NCI-H2029 treated with DMSO at 0.1 percent for 48 hours (cell line): ENCODE measurements at places on chromosomes 1 and 21.

- DNase-seq: peak; percentile 56
Measured at GRCh38 chr1:223363856-223364684, at the start of gene SUSD4. Gene SUSD4 (minus strand): TSS chr1:223364176. CDS start chr1:223363425, 751 bp downstream.

GRCh38 chr1:197837911-197838310 lies 62.6 kb upstream of the DENND1B start:
- DNase-seq: no peak

- no peak for DNase-seq
Measured at GRCh38 chr1:198575798-198576641, 35.5 kb upstream of the ATP6V1G3 start.

DNA sequence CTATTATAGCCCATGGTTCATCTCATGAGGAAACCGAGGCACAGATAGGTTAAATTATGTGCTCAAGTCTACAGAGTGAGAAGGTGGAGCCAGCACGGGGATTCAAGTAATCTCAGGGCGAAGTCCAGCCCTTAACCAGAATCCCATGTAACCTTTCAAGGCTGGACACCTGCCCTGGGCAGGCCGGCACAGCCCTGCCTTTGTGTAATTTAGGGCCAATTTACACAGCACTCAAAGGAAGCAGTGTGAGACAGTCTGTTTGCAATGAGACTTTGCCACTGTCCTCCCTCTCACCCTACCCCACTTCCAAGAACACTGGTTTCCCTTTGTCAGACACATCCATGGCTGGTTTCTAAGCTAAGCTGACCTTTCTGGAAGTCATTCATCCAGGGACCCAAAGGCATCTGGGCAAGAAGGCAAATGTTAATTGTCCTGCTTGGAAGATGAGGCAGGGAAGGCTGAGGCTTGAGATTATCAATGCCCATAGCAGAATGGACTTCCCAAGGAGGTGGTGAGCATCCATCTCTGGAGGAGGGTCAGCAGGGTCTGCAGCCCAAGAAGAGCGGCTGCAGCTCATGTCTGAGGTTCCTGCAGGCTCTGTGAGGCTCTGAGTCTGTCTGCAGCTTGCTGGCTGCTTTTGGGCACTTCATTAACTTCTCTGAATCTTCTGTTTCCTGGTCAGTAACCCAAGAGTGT lies 159.2 kb downstream of the TRABD2B start:
- no peak for DNase-seq

DNA sequence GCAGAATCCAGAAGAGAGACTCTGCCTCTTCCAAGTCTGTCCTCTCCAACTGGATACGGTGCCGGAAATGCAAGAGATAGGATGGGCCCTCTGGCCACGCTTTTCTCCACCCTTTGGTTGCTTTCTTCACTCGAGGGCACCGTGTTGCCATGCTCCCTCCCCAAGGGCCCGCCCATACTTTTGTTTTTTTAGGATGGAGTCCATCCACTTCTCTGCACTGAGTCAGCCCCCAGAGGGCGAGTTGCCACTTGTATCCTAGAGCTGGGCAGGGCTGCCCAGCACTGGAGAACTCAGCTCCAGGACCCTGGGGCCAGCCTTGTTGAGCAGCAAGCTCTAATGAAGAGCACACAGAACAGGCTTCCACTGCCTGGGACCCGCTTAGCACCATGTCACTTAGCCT lies 25.5 kb downstream of the IFNGR2 start:
- DNase-seq: no peak

GRCh38 chr21:16863362-16863905 lies 649.4 kb upstream of the CXADR start:
- DNase-seq: no peak

- DNase-seq: no peak
Measured at GRCh38 chr1:225460737-225461532, 33.1 kb upstream of the LBR start.

DNA sequence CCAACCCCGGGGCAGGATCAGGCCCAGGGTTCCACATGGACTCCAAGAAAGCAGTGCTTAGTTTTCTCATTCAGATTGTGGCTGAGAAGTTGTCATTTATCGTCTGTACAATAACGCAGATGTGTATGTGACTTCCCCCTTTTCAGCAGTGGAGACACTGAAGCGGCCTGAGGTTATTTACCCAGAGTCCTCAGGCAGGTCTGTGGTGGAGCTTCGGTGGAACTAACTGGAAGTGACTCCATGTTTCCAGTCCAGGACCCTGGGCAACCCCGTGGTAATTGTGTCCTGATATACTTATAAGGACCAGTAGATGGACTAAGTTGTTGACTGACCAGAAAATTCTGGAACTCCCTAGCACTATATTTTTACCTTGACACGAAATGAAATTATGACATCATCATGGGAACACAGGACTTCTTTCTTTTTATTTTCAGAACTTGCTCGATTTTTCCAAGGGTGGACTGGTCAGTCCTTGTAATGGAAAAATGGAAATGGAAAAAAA lies 1.0 kb upstream of the IER5 start:
- DNase-seq: no peak

DNA sequence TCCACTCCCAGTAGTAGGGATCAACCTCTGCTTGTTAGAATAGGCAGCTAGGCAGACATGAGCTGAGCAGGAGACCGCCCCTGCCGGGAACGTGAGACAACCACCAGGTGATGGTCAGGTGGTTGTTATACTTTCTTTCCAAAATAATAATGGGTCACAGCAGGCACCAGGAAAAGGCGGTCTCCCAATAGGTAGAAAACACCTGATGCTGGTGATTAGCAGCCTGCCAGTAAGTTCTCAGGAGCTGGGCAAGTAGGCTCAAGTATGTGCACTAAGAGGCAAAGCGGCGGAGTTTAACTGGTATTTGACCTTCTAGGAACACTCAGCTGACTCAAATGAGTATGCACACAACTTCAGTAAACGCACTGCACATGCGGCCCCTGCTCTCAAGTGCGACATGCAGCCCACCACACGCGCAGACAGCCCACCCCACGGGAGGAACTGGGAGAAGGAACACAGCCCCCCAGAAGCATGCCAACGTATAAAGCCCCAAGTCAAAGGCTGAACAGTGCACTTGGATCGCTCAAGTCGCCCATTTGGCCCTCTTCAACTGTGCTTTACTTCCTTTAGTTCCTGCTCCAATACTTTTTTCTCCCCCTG lies 80.0 kb downstream of the DESI2 start:
- no peak for DNase-seq

GRCh38 chr1:958823-959730 lies at the start of gene NOC2L:
Gene NOC2L (minus strand): TSS chr1:959256. CDS start chr1:959240, 16 bp downstream.
- DNase-seq: peak; percentile 42

DNA sequence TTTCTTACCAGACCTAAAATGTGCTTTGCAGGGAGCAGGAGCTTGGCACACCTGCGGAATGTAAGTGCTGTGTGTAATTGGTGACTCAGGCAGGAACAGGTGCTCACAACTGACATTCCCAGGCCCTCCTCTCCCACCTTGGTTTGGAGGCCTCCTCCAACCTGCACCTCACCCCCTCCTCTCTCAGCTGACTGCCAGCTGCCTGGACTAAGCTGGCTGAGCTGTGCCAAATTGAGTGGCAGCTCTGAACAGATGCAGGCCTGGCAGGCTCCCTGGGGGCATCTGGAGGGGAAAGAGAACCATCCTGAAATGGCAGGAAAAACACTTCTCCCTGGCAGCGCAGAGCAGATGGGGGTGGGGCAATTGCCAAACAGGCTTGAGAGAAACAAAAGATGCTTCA lies 91.7 kb upstream of the PGBD5 start:
- peak; percentile 65 for DNase-seq

DNA sequence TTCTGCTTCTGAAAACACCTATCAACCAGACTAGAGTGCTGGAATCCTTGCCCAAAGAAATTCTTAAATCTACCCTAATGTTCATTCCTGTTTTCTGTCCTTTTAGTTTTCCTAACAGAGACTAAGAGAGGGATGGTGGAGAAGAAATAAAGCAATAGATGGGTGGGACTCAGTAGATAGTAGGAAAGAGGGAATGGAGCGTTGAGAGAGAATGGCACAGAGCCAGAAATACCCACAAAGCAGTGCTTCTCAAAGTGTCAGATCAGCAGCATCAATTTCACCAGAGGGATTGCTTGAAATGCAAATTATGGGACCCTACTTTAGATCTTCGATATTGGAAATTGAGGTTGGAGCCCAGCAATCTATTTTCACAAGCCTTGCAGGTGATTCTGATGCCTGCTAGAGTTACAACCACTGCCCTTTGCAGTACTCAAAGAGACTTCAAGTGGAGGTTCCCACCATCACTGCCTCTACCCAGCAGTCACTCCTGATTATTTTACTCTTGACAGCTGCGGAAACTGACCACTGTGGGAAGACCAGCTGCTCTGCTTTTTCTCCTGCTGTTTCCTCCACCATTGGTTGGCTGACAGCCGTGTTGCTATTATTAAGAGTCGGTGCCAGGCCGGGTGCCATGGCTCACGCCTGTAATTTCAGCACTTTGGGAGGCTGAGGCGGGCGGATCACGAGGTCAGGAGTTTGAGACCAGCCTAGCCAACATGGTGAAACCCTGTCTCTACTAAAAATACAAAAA lies 11.4 kb upstream of the PRPF3 start:
- peak; percentile 83 for DNase-seq

- DNase-seq: no peak
Measured at GRCh38 chr1:217137210-217137881, 414.1 kb upstream of the ESRRG start.
